Sigmoid colon (tissue), 7 donors: ENCODE measurements at places on chromosomes 3 and 15. TPM values are rescaled to one million over a fixed set of nuclear protein-coding genes. Genes with fewer than 3 reads are reported as not detected.

GRCh38 chr15:43518197-43518761 lies 871 bp downstream of the MAP1A start:
- no peak for DNase-seq

- DNase-seq: no peak
Observed at GRCh38 chr15:72859757-72860145, 76.2 kb upstream of the ADPGK start.

GRCh38 chr3:18812316-18812715 lies 336.0 kb upstream of the KCNH8 start:
- no peak for DNase-seq

DNA sequence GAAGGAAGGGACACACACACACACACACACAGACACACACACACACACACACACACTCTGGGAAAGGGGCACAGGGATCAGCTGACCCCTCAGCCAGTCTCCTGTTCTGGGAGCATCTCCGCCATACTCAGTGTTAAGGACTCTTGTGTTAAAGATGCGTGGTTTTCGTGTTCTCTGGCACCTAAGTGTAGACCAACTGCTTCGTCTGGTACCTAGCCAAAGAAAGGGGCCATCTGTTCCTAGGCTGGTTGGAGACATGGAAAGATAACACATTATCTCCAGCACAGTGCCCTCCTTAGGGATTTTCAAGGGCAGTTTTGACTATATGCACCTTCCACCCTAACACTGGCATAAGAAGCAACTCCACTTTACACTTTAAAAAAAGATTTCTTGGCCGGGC lies 65.1 kb downstream of the EPHB1 start:
- DNase-seq: no peak

- DNase-seq: no peak
Observed at GRCh38 chr15:83850501-83851245, 196.8 kb downstream of the ADAMTSL3 start.

The ISL2 gene
- total RNA-seq: 6.4 TPM
